ENCODE measurements at places on chromosomes 2 and 18. TPM values are rescaled to one million over a fixed set of nuclear protein-coding genes. Genes with fewer than 3 reads are reported as not detected.

DNA sequence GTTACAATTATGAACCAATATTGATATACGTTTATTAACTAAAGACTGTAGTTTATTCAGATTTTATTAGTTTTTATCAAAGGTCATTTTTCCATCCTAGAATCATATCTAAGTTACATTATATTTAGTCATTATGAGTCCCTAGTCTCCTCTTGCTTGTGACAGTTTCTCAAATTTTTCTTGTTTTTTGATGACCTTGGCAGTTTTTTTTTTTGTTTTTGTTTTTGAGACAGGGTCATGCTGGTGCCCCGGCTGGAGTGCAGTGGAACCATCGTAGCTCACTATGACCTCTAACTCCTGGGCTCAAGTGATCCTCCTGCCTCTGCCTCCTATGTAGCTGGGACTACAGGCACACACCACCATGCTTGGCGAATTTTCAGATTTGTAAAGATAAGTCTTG lies 18.3 kb upstream of the SLC39A10 start:
- no peak overlapping the region for H3K27ac ChIP-seq
- peaks cover 3% of the 10 kb centered on the region for H3K4me1 ChIP-seq
- no peaks in the 10 kb centered on the region for H3K36me3 ChIP-seq
- DNase-seq, result no peak

DNA sequence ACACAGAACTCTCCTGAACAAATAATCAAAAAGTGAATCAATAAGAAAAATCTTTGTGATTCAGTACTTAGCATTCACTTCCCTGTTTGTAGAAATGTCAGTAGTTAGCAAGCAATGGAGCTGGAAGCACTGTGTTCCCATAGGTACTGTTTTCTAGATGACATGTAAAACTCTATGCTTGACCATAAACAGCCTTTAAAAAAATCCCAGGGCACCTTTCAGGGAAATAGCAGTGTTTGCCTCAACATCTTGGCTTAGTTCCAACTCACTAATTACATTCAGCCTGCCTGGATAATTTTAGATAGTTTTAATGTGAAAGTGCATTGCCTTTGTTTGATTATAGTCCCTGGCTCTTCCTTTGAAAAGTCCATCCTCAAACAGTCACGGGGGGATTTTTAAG lies 721.8 kb downstream of the ERBB4 start:
- no peaks in the 10 kb centered on the region for H3K27me3 ChIP-seq
- no peak overlapping the region for H3K27ac ChIP-seq
- DNase-seq, result no peak
- no peaks in the 10 kb centered on the region for H3K36me3 ChIP-seq

- H3K27ac ChIP-seq, result no peak overlapping the region
- H3K27me3 ChIP-seq, result no peaks in the 10 kb centered on the region
- DNase-seq, result no peak
- peaks cover 5% of the 10 kb centered on the region for H3K36me3 ChIP-seq
- H3K4me3 ChIP-seq, result no peak overlapping the region
Observed at GRCh38 chr2:186348200-186348599, 137.9 kb upstream of the ZC3H15 start.

DNA sequence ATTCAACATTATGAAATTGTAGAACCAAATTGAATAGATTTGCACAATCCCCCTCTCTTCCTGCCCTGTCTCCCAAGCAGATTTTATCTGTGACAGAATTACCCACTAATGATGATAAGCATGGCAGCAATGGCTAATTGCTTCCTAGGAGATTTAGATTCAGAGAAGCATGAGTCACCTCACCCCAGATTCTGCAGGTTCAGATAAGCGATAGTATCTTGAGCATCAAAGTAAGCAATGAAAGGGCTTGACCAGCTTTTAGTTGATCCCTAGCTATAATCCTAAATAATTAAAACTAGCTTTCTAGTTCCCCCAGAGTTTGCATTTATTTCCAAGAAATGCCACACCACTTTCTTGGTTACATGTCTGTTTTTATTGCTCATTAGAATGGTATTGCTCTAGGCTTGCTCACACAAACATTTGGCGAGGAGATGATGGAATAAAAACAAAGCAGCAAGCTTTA lies 204.3 kb downstream of the GULP1 start:
- no peak overlapping the region for H3K4me3 ChIP-seq
- H3K27me3 ChIP-seq, result no peaks in the 10 kb centered on the region
- DNase-seq, result no peak

DNA sequence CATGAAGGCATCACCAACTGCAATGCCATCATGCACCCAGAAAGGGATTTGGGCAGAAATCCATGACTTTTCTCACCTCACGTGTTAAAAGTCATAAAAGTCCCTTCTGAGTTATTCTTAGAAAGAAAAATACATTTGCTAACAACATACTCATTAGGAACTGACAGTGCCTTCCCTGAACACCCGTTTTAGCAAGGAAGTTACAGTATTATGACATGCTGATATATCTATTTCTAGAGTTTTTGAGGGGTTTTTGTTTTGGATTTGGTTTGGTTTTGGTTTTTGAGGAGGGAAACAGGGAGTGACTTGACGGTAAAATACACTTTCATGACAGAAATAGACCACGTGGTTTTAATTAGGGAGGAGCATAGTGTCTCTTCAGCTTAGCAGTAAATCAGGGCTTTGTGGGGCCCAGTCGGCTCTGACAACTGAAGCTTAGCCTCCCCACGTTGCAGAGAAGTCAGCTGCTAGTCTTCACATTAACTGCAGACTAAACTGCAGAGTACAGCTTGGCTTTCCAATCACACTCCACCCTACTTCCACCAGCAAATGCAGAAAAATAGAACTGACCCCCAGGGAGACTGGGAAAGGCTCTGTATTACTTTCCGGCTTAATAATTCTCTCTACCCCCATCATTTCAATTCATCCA lies 141.4 kb downstream of the FAM124B start:
- peaks cover 8% of the 10 kb centered on the region for H3K4me1 ChIP-seq
- H3K27me3 ChIP-seq, result no peaks in the 10 kb centered on the region
- no peak overlapping the region for H3K27ac ChIP-seq
- no peak overlapping the region for H3K4me3 ChIP-seq
- no peaks in the 10 kb centered on the region for H3K36me3 ChIP-seq
- DNase-seq, result no peak

- no peaks in the 10 kb centered on the region for H3K4me1 ChIP-seq
- no peak overlapping the region for H3K27ac ChIP-seq
- H3K27me3 ChIP-seq, result peaks cover 1% of the 10 kb centered on the region
- DNase-seq, result no peak
- H3K4me3 ChIP-seq, result no peak overlapping the region
Observed at GRCh38 chr18:72171596-72171995, 372.5 kb downstream of the CBLN2 start.

- H3K4me1 ChIP-seq, result peaks cover 41% of the 10 kb centered on the region
- no peaks in the 10 kb centered on the region for H3K36me3 ChIP-seq
- no peak for DNase-seq
- peaks cover 6% of the 10 kb centered on the region for H3K27me3 ChIP-seq
- peak overlapping the region; percentile 39 for H3K4me3 ChIP-seq
Observed at GRCh38 chr2:43013821-43014345, 212.5 kb downstream of the ZFP36L2 start.

DNA sequence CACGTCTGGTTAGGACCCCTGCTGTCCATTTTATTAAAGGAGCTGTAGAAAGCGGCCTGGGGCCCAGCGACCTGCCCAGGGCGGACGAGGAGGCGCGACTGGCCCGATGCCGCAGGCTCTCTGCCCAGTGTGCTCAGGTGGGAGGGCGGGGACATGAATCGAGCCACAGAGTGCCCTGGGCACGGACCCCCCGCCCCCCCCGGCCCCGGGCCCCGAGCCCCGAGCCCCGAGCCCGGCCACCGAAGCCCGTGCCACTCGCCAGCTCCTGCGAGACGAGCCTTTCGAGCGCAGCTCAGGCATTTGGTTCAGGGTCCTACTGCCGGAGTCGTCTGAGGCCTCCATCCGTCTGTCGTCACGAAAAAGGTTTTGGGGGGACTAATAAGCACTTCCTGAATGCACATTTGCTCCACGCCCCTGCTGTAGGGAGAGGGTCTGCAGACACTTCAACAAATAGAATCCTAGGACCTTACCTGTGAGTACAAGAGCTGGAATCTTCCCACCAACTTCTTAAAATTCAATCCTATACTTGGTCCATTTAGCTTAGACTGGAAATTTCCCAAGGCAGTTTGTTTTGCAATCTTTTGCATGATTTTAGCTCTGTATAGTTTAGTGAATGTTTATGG lies 602 bp upstream of the ADAM17 start:
- peaks cover 7% of the 10 kb centered on the region for H3K36me3 ChIP-seq
- peak overlapping the region; percentile 98 for H3K4me3 ChIP-seq
- H3K4me1 ChIP-seq, result peaks cover 23% of the 10 kb centered on the region
- DNase-seq, result no peak
- H3K27ac ChIP-seq, result peak overlapping the region; percentile 99

Gene FRZB
- total RNA-seq, result 90.8 TPM

Gene CNTNAP5
- total RNA-seq, result 5.0 TPM

Gene CIB4
- not detected for total RNA-seq

Gene MYO3B
- total RNA-seq, result 1.3 TPM

Gene CCDC85A
- 16.4 TPM for total RNA-seq

Gene HOXD12
- not detected for total RNA-seq

- DNase-seq, result no peak
- peaks cover 11% of the 10 kb centered on the region for H3K4me1 ChIP-seq
- no peak overlapping the region for H3K4me3 ChIP-seq
Observed at GRCh38 chr2:136131484-136131960, 13.6 kb upstream of the CXCR4 start.

- no peak overlapping the region for H3K27ac ChIP-seq
- no peak overlapping the region for H3K4me3 ChIP-seq
- no peaks in the 10 kb centered on the region for H3K4me1 ChIP-seq
- peaks cover 13% of the 10 kb centered on the region for H3K27me3 ChIP-seq
Observed at GRCh38 chr2:94995553-94996304, 29.8 kb upstream of the MAL start.

DNA sequence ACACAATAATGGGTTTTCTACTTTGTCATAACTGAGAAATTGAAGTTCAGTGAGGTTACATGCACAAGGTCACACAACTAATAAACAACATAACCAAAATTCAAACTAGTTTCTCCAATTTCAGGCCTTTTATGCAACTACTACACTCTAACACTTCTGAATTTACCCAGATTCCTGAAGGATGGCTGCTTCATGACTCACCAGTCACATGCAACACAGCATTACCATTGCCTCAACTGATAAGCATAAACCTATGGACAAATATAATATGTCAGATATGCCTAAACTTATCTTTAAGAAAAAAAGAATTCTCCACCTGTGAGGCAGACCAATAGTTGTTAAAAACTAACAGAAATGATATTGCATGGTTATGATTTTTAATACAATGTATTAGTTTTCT lies 586.5 kb upstream of the SLC8A1 start:
- no peaks in the 10 kb centered on the region for H3K36me3 ChIP-seq
- H3K27me3 ChIP-seq, result no peaks in the 10 kb centered on the region
- no peak for DNase-seq
- H3K4me3 ChIP-seq, result no peak overlapping the region

- H3K27me3 ChIP-seq, result no peaks in the 10 kb centered on the region
- peak overlapping the region; percentile 12 for H3K4me3 ChIP-seq
- no peak for DNase-seq
- peaks cover 5% of the 10 kb centered on the region for H3K36me3 ChIP-seq
Observed at GRCh38 chr18:23324056-23324811, 128.9 kb upstream of the RIOK3 start.

GRCh38 chr2:231287696-231288095 lies 89.3 kb downstream of the ARMC9 start:
- H3K4me1 ChIP-seq, result no peaks in the 10 kb centered on the region
- DNase-seq, result no peak
- peaks cover 19% of the 10 kb centered on the region for H3K36me3 ChIP-seq
- H3K27ac ChIP-seq, result no peak overlapping the region
- H3K27me3 ChIP-seq, result no peaks in the 10 kb centered on the region

DNA sequence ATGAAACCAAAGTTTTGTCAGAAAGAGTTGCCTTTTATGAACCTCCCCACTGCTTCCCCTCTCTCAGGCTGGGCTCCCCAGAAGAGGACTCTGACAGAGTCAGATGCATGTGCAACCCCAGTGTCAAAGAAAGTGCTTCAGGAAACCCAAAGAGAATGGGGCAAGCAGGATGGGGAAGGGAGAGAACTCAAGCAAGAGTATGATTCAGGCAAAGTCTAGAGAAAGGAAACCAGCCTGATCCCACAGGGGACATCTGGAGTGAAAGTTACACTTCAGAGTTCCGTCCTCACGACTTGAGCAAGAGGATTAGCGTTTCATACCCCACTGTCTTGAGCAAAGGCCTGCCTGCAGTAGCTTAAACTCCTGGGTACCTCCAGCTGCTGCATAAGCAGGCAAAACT lies 51.8 kb upstream of the EPC2 start:
- H3K36me3 ChIP-seq, result no peaks in the 10 kb centered on the region
- H3K27ac ChIP-seq, result no peak overlapping the region
- H3K27me3 ChIP-seq, result no peaks in the 10 kb centered on the region
- H3K4me1 ChIP-seq, result no peaks in the 10 kb centered on the region
- no peak for DNase-seq

Gene SLC38A11
- not detected for total RNA-seq

DNA sequence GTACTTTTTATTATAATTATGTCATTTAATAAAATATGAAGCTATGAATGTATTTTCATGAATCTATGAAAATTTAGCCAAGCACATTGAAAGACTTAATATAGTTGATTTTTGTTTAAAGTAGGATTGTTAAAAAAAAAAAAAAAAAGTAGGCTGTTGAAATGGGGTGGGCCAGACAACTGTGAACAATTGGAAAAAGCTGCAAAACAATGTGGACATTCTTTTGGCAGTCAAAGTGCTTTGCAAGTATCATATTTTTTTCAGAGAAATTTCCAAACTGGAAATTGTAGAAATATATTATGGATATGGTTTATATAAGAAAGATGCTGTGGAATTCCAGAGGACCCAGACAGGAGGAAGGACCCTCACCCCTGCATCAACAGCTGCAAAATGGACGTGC lies 82.1 kb downstream of the ETAA1 start:
- no peak overlapping the region for H3K27ac ChIP-seq
- peaks cover 2% of the 10 kb centered on the region for H3K4me1 ChIP-seq

GRCh38 chr2:10911291-10912075 lies at the start of gene KCNF1:
TSS of gene KCNF1 (plus strand) at chr2:10911934. CDS start at chr2:10912427, 493 bp downstream.
- peak within 1 kb of the TSS; percentile 89 for H3K4me3 ChIP-seq
- peaks cover 29% of the 10 kb centered on the region for H3K27me3 ChIP-seq
- H3K27ac ChIP-seq, result peak within 1 kb of the TSS; percentile 33
- H3K36me3 ChIP-seq, result peaks cover 15% of the 10 kb centered on the region
- peak; percentile 70 for DNase-seq

Gene ATG9A
- total RNA-seq, result 48.5 TPM

- no peak overlapping the region for H3K27ac ChIP-seq
- H3K36me3 ChIP-seq, result no peaks in the 10 kb centered on the region
- peaks cover 1% of the 10 kb centered on the region for H3K27me3 ChIP-seq
- no peaks in the 10 kb centered on the region for H3K4me1 ChIP-seq
Observed at GRCh38 chr2:65728477-65729180, 296.2 kb upstream of the SPRED2 start.

Data from endothelial cell (in vitro differentiated cells).